AG04449 (cell line): ENCODE measurements at places on chromosomes 3 and 15.
A peak's percentile ranks its signal among the peaks of the same experiment; 100 is the strongest.

GRCh38 chr3:98821063-98821462 lies 57.9 kb downstream of the ST3GAL6 start:
- DNase-seq, result no peak

GRCh38 chr3:38835939-38836338 lies 19.9 kb upstream of the SCN10A start:
- no peak for DNase-seq

DNA sequence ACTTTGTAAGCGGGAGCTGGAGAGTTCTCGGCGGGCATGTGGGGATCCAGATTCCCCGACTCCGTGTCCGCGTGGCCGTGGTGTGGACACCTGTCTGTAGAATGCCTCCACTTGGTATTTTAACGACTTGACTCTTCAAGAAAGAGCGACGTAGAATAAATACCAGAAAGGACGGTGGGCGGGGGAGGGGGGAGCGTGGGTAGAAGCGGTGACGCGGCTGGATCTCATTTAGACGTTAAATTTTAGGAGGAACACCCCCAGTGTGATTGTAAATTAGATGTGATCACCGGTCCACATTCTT lies 620 bp upstream of the PYGO1 start:
- no peak for DNase-seq

GRCh38 chr3:189909573-189909972 lies 211.1 kb downstream of the P3H2 start:
- DNase-seq, result no peak

DNA sequence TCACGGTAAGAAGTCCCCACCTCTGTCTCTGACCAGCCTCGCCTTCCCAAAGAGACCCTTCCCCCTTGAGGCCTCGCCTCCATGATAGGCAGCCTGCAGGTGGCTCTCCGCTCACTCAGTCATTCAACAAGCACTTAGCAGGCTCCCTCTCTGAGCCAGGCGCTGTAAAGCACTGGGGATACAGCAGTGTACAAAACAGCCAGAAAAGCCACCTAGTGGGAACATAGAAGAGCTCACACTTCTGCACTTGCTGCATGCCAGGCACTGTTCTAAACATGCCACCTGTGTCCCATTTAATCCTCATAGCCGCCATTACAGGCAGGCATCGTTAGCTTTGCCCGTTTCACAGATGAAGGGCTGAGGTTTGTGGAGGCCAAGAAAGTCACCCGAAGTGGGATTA lies 56.0 kb downstream of the SEMA3G start:
- DNase-seq, result no peak

DNA sequence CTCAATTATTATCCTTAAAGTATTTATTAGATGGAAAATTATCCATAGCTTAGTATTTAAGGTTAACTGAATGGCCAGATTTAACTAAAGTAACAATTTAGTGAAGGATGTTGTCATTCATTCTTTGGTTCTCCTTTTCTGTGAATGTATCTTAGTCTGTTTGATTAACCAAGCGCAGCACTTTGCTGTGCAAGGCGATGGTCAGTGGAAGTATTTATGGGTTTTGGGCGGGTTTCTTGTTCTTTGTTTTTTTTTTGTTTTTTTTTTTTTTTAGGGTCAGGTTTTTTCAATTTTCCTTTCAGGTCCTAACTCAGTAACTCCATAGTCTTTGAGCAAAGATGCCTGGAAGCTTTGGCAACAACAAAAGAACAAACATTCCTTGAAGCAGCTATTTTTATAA lies 328.8 kb downstream of the PTPRG start:
- DNase-seq, result no peak

DNA sequence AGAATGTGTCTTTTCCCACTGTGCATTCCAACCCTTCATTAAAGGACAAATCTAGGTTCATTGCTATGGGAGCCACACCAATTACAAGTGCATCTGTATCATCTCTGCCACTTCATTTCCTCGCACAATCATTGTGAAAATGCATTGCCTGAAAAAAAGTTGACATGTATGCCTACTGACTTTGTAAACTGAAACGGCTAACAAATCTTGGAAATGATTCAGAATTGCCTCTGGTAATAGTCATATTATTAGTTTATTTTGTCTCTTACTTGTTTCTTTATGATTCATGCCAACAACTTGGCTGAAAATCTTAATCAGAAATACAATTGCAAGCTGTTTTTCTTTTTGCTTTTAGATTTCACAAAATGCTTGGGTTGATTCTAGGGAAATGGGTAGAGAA lies 497.1 kb downstream of the ZIC1 start:
- no peak for DNase-seq

GRCh38 chr3:53132347-53132746 lies 2.1 kb upstream of the RFT1 start:
- DNase-seq, result no peak

DNA sequence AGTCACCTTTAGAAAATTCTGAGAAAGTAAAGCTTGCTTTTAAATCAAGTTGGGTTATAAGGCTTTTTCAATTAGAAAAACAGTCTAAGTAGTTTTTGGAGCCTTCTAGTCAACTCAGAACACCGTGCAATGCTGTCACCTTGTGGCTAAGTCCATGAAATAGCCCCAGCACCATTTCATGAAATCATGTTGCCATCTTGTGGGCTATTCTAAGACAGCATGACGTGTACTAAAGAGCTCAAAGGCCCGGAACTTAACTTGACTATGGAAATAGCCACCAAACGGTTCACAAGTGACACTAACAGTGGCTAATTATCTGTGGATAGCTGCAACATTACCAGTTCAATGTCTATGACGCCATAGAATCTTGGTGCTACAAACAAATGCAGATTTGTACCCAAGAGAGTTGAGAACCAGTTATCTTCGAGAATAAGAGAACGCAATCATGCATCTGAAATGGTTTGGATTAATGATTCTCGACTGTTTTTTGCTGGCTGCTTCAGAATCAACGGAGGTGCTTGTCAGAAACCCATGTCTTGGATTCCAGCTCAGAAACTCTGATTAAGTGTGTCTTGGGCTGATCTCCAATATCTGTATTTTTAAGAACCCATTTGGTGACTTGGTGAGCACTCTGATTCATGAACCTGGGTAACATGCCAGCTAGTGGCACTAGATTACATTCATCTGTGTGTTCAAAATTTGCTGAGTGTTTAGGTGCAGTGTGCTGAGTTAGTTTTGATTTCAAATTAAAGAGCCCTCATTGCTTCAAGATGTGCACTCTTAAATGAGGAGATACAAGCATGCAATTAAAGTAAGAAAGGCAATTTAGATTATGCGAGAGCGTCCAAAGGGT lies 111.2 kb upstream of the MCTP2 start:
- DNase-seq, result peak; percentile 73

DNA sequence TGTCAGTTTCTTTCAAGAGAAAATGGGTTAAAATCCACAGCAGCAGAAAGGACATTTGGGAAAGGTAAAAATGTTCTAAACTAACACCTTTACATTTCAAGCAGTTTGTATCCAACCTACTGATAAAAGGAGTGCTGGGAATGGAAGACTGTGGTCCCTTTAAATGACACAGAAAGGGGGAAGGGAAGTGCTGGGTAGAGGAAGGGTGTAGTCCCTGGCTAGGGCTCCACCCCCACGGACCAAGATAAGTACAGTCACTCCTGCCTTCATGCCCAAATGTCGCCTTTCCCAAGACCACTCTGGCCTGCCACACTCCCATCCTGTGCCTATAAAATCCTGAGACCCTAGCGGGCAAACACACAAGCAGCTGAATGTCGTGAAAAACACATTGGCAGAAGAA lies 350.9 kb upstream of the POU1F1 start:
- DNase-seq, result no peak

- no peak for DNase-seq
Observed at GRCh38 chr3:112132975-112133448, at the start of gene GCSAM. Gene GCSAM, minus strand, starts transcription at chr3:112133248. Its CDS starts 128 bp downstream, at chr3:112133120.
